ENCODE measurements at places on chromosomes 11 and 22.

DNA sequence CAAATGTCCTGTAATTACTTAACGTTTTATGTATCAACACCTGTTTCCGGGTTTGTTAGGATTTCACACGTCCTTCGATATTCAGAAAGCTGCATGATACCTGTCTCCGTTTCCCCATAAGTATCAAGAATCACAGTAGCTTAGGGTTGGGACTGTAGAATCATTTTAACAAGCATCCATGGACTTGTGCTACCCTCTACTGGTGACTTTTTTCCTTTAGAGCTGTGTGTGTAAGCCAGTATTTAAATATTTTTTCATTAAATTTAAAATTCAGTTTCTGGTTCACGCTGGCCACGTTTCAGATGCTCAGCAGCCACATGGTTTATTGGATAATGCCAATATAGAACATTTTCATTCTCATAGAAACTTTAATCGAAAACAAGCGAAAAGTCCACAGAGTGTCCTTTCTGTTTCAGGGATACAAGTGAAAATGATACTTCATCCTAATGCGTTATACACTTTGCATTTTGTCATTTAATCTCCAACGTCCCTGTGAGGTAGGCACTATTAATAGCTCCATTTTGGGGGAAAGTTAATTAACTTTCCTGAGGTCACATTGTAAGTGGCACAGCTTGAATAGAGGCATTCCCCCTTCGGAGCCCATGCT is 61.5 kb upstream of the SLC25A18 start:
- no peak for DNase-seq

DNA sequence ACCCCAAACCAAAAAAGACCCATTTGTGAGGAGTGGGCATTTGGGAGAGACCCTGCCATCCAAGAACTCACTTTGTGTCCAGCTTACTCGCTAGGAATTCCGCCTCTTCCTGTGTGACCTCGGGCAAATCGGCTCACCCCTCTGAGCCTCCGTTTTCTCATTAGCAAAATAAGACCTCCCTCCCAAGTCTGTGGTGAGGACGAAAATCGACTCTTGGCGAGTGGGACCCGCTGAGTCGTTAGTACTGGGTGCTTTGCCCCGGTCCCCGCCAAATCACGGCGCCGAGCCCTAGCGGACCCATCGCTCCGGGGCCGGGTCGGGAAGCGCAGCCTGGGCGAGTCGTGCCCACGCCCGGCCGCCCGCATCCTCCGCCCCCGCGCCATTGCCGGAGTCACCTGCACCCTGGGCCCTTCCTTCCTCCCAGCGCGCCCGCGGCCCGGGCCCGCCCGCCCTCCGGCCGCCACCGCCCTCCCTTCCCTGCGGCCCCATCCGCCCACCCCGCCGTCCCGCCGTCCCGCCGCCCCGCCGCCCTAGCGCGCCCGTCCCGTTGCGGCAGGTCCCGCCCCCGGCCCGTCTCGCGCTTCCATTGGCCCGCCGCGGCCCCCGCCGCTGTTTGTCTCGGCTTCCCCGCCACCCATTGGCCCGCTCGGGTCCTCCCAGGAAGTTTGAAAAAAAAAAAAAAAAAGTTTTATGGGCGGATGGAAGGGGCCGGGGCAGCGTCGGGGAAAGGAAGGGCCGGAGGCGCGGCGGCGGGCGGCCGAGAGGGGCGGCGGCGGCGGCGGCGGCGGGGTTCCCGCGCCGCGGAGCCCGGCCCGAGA is 48.9 kb downstream of the TRIOBP start:
- peak; percentile 92 for DNase-seq

- DNase-seq: no peak
These were observed 19.1 kb upstream of the KCNQ1OT1 start for GRCh38 chr11:2718817-2719438.

- DNase-seq: no peak
These were observed 112.4 kb downstream of the KCNC1 start for GRCh38 chr11:17846852-17847453.

DNA sequence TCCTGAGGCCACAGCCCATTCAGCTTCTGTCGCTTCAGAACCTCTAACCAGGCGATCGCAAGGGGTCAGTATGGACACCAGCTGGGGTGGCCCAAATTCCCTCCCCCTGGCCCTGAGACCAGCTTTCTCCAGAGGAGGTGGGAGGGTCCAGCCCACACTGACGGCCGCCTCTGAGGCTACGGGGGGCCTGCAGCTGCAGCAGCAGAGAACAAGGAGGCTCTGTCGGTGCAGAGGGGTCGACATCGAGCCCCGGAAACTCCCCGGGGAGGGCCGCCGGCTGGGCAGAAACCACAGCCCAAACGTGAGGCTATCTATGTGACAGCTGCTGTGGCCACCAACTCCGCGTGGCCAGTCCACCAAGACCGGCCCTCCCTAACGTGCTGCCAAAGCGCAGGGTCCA is 40.8 kb downstream of the ELFN2 start:
- no peak for DNase-seq

DNA sequence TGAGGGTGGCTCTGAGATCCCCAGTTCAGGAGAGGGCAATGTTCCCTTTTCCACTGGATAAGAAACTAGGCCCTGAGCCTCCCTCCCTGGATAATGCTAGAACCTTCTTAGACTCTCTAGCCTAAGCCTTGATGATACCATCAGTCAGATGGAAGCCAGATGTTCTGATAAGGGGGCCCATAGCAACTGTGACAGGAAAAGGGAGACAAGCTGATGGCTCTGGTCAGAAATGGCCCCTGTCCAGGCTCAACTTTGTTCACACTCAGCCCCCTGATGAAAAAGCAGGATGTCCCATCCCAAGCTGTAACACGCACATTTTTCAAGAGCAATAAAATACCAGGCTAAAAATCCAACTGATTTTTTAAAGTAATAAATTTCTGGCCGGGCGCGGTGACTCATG is 7.2 kb upstream of the OAF start:
- DNase-seq: no peak

GRCh38 chr11:66224226-66224855 is 44.1 kb upstream of the RAB1B start:
- no peak for DNase-seq

DNA sequence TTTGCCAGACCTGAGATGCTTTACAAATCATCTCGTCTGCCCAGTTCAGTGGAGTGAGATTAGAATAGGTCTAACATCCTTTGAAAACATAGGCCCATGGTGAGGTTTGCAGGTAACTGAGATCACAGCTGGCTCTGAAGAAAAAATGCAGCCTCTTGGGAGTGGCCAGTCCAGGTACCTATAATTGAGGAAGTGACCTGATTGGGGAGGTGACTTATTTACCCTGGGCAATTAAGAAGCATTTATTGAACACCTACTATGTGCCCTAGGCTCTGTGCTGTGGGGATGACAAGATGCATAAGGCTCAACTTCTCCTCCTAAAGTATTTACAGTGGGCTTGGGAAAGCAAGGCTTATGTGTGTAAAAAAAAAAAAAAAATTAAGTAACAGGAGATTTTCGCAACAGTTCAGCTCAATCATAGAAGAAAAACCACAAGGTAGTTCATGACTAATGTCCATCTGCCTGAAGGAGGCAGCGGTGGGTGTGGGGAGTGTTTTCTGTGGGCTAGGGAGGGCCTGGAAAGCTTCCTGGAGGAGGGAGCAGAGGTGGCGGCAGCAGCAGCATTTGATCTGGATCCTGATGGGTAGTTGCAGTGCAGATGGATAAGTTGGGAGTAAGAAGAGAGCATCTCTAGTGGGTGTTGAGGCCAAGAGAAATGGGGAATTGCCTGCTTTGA is 16.1 kb downstream of the MICAL2 start:
- DNase-seq: no peak

DNA sequence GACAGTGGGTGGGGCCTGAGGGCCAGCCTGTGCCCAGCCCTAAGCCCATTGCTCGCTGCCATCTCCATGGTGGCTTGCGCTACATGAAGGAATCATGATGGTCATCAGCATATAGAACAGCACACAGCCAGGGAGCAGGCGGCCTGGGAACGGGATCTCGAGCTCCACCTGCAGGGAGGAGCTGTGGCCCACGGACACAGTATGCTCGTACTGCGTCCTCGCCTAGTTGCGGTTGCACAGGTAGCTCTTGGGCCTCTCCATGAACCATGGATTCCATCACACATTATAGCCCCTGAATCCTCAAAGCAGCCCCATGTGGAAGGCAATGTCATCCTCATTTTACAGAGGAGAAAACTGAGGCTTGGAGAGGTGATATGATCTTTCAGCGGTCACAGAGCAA is 15.1 kb downstream of the SEC14L4 start:
- no peak for DNase-seq

GRCh38 chr11:67456068-67456705 is 1.0 kb downstream of the CABP4 start:
- no peak for DNase-seq

- DNase-seq: peak; percentile 67
These were observed 29.1 kb downstream of the MAP6 start for GRCh38 chr11:75639762-75640181.

DNA sequence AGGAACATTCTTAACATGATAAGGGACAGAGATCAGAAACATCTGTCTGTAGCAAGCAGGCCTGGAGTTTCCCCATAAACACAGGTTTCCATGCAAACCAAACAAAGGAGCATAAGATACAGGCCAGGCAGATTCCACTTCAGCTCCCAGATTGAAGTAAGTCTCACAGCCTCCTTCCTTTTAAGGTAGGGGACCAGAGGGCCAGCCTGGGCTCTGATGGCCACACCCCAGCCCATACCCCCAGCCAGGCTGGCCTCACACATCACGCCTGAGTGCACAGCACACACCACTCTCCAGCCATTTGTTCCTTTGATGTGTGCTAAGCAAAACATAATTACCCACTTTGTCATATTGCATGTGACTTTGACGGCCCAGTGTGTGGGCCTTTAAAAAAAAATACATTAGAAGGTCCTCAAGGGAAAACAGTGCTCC is 518.7 kb downstream of the NTM start:
- DNase-seq: no peak

All from left lobe of liver (tissue), 2 donors.